ENCODE measurements at places on chromosomes 3 and 15.
A peak's percentile ranks its signal among the peaks of the same experiment; 100 is the strongest.

DNA sequence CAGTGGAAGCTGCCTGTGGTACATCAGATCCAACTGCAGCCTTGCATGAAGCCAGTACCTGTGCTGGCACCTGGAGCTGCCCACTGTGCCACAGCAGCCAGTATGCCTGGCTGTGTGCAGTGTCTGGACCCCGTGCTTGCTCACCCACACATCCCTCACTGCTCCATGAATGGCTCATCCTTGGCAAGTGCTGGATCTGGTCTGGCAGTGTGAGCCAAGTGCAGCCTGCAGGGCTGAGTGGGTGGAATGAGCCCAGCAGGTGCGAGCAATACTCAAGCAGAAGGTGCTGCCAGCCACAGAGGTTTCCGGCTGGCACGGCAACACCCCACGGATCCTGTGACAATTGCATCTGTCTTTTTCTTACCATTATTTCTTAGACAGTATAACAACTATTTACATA is 488.2 kb upstream of the ROBO2 start:
- no peak for DNase-seq

DNA sequence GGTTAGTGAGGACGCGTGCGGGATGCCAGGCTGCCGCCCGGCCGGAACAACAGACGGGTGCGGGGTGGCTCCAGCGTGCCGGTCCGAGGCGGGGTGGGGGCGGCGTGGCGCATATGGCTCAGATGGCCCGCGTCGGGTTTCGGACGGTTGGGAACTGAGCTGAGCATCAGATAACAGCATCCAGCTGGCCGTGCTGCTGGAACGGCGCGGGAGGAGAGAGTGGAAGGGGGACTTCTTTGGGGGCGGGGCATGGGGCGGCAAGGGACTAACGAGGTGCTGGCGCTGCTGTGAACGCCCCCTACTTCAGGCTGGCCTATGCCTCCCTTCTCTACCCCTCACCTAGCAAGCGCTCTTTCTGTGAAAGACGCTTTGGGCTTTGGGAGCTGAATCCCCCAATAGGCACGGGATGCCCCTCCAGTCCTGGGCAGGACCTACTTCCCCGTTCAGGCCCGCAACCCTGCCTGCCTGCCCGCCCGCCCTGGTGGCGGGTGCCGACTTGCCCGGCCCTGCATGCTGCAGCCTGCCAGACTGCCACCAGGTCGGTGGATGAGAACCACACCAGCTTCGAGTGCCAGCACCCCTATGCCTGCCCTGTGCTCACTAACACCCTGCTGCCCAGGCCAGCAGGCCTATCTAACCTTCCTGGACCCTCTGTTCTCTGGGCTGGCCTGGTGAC is 542 bp downstream of the INKA1 start:
- DNase-seq: peak; percentile 36

- DNase-seq: peak; percentile 85
Observed at GRCh38 chr15:73700041-73700842, 16.1 kb downstream of the CD276 start.

DNA sequence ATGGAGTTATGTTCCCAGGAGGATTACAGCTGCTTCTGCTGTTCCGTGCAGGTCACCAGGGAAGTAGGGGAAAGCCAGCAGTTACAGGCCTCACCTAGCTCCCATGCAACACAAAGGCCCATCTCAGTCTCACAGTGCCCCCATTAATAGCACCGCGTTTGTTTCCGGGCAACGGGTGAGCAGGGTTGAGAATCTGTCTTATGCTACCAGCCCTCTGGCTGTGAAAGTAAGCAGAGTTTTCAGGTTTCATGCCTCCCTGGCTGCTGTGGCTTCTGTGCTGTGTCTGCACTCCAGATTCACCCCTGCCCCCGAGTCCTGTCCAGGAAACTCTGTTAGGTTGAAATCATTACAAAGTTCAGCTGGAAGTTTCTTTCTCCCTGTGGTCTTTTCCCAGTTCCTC is 254.4 kb upstream of the GPR149 start:
- no peak for DNase-seq

DNA sequence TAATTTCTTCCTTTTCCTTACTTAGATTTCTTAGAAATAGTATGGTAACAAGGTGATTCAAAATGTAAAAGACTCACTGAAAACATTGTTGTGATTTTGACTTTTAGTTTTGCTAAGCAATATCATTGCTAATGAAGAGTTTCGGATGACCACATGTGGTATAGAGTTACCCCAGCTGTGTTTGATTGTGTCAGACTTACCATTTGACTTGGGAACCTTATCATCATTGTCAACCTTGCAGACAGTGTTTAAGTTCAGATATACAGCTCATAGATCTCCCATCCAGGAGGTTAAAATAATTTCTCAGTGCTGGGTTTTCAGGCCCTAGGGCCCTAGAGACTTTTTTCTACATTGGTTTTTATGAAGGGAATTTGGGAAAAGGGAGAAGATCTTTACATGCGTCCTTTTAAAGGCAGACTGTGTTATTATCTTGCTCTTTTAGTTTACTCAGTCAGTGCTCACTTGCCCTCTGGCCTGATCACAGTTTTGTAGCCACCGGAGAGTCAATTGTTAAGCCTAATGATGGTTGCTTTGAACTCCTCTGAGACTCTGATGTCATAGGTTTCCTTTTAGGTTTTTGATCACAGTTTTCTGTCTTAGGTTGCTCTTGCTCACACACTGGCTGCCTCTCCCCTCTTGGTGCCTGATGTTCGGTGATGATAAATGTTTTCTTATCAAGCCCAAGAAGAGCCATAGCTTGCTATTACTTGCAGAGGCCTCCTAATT is 133.5 kb upstream of the ZPLD1 start:
- no peak for DNase-seq

Data from activated CD4-positive, alpha-beta T cell treated with anti-CD3 and anti-CD28 coated beads, Interleukin-2, Interleukin-6, amounts not matched to agents 100 ng/mL and 50 ng/mL, durations not matched to agents 16 hours and 8 hours (primary cell).